Trophoblast cell (in vitro differentiated cells and primary cell): ENCODE measurements at places on chromosomes 2 and 18.

DNA sequence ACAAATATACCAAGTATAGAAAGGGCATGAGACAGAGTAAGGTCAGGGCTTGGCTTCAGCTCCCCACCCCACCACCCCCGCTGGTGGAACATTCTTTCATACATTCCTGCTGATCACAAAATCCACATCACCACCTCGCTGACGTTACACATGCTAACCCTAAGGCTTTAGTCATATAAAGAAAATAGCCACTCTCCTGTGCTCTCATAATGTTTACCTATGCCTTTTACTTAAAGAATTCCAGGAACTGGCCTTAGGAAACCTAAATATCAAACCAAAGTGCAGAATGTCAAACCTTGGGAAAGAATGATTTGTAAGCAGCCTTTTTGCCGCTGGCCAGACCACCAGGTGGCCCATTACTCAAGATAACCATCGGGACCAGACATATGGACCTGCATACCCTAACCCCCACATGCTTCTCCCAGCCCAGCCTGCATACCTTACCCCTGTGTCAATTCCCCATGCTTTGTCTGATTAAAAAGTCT lies 136.3 kb upstream of the SLC39A10 start:
- DNase-seq: peak; percentile 97

DNA sequence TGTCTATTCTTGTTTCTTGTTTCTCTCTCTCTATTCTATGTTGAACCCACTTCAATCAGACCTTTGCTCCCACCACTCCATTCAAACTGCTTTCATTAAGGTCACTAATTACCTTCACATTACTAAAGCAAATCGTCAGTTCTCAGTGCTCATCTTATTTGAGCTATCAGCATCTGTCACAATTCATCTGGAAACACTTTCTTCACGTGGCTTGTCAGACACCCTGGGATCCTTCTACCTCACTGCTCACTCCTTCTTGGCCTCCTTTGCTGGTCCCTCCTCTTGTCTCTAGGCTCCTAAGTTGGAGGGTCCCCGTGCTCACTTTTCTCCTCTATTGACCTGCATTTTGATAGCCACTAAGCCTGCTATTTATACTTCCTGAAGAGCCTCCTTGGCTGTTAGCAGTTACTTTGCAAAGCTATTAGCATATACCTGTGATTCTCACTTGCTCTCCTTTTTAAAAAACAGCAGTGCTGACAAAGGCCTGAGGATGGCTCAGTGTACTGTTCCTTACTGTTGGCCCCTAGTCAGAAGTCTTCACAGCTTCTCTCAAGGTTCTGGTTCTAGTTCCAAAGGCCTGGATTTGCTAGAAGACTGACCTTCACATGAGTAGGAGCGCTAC lies 80.2 kb downstream of the PLEKHM3 start:
- DNase-seq: no peak

GRCh38 chr2:104851291-104852089 lies 2.4 kb upstream of the POU3F3 start:
- DNase-seq: no peak

- DNase-seq: no peak
These were observed 517.7 kb upstream of the MYT1L start for GRCh38 chr2:2848621-2849333.

DNA sequence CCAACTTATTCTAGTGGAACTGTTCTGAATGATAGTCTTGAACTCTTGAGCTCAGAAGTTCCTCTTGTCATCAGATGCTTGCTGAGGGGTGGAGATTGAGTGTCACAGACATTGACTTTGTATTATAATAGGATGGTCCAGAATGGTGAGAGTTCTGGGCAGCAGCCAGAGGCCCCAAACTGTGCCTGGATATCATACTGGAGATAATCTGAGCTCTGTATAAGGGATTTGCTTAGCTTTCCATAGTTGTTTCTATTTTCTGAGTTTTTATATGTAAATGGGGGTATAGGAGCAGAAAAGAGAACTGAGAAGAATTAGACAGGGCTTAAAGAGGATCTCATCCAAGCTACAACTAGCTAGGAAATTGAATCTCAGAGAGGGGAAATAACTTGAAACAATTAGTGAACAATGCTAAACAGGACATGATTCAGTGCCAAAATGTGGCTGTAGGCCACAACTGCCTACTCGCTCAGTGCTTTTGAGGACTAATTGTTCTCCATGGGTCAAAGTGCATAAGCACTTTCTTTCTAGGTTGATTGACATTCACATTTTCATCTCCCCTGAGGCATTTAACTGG lies 10.1 kb upstream of the LCLAT1 start:
- no peak for DNase-seq

DNA sequence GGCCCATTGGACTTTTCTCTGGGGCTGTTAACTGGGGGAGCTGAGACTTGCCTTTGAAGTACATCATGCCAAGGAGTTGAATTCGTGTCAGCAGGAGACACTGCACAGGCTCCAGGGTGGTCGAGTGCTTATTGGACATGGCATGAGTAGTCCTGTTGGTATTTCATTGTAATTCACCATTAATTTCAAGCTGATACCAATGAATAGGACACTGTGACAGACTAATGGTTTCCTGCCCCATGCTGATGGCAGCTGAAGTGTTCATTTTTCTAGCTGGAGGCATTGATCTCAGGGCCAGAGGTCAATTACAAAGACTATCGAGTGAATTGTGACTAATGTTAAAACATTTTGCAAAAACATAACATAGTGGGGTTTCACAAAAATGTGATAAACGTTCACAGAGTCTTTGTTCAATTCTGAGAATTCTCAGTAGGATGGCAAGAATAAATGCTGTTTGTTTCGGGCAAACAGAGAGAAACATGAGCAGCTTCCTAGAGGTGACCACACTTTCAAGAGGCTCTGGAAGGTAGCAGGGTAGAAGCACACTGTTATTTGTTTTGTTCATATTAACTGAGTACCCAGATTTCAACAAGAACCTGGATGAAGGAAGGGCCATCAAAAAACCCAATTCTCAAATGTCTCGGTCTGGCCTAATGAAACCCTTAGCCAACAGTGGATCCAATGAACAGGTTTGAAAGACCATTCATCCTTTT lies 90.6 kb upstream of the ARL4C start:
- no peak for DNase-seq

GRCh38 chr2:48412443-48413250 lies 117.3 kb upstream of the STON1 start:
- DNase-seq: no peak
